ENCODE measurements at places on chromosomes 1 and 21. TPM values are rescaled to one million over a fixed set of nuclear protein-coding genes. Genes with fewer than 3 reads are reported as not detected.

TAF1A gene
- 13.7 TPM for total RNA-seq

MXRA8 gene
- 243 TPM for total RNA-seq

RGS16 gene
- total RNA-seq = 0.20 TPM

RPL22 gene
- total RNA-seq = 131 TPM

CELA2B gene
- total RNA-seq = not detected

LCE3E gene
- total RNA-seq = not detected

NR0B2 gene
- total RNA-seq = not detected

SLC9C2 gene
- total RNA-seq = not detected

GUCA2B gene
- total RNA-seq = not detected

FMOD gene
- 0.59 TPM for total RNA-seq

INSRR gene
- not detected for total RNA-seq

TBX19 gene
- total RNA-seq = 0.59 TPM

RGS8 gene
- total RNA-seq = not detected

ZSWIM5 gene
- total RNA-seq = 0.20 TPM

SNX7 gene
- 38.5 TPM for total RNA-seq

LAPTM5 gene
- total RNA-seq = 0.39 TPM

NFASC gene
- total RNA-seq = 12.1 TPM

Data from subcutaneous preadipocyte (primary cell).